ENCODE measurements at places on chromosomes 5 and 9. TPM values are rescaled to one million over a fixed set of nuclear protein-coding genes. Genes with fewer than 3 reads are reported as not detected.

GMCL2 gene
- total RNA-seq = 0.14 TPM

QRFP gene
- not detected for total RNA-seq

TERT gene
- total RNA-seq = not detected

IGFBPL1 gene
- not detected for total RNA-seq

ZNF608 gene
- 0.47 TPM for total RNA-seq

ZNF474 gene
- 0.47 TPM for total RNA-seq

FCN1 gene
- total RNA-seq = 1.1 TPM

SPATA31A1 gene
- total RNA-seq = not detected

C5 gene
- 1.1 TPM for total RNA-seq

SETD9 gene
- total RNA-seq = 11.7 TPM

CARD6 gene
- 1.8 TPM for total RNA-seq

ZNF883 gene
- total RNA-seq = 2.7 TPM

SLC27A4 gene
- total RNA-seq = 13.5 TPM

FAM153A gene
- 117 TPM for total RNA-seq

PDLIM7 gene
- total RNA-seq = 19.1 TPM

Data from naive thymus-derived CD8-positive, alpha-beta T cell (primary cell).